Activated CD4-positive, alpha-beta memory T cell treated with anti-CD3 and anti-CD28 coated beads for 36 hours (primary cell): ENCODE measurements at places on chromosomes 7 and 10. TPM values are rescaled to one million over a fixed set of nuclear protein-coding genes. Genes with fewer than 3 reads are reported as not detected.

DNA sequence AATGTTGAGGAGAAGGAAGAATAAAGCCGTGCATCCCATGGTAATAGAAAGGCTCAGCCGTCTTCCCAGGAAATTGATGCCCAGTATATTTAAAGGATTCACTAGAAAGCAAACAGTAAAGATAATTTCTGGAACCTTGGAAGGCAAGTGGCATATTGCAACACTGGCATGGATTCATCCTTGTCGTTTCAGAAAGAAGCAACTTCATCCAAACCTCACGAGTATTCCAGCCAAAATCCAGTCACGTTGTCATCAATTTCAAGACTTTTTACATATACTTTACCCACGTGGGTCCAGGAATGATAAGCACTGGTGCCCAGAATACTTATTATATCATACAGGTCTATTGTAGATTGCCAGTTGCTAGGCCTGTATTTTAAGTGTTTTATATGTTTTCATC, 73.8 kb downstream of the SVOPL start:
- no peaks in the 10 kb centered on the region for H3K27me3 ChIP-seq
- H3K27ac ChIP-seq = no peak overlapping the region
- peaks cover 24% of the 10 kb centered on the region for H3K4me1 ChIP-seq
- H3K36me3 ChIP-seq = no peaks in the 10 kb centered on the region

- DNase-seq = no peak
- no peak overlapping the region for H3K27ac ChIP-seq
- no peaks in the 10 kb centered on the region for H3K4me1 ChIP-seq
- H3K4me3 ChIP-seq = no peak overlapping the region
Observed at GRCh38 chr7:38394660-38395059, 121.2 kb upstream of the TARP start.

DNA sequence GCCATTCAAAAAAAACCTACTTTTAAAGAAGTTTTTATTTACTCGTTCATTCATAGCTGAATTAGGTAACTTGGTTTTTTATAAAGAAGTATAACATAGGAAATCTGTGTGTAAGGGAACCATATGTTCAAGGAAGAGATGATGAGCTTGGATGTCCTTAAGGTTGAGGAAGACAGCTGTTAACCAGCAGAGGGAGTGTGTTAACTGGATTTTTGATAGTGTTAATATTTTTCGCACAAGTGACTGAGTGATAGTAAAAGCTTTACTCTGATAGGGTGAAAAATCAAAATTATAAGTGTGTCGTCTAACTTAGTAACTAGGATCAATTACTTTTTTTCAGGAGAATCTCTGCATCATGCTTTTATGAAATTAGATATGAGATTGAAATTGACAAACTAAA, 134.7 kb downstream of the ARL5B start:
- H3K4me3 ChIP-seq = no peak overlapping the region
- no peaks in the 10 kb centered on the region for H3K36me3 ChIP-seq
- H3K4me1 ChIP-seq = no peaks in the 10 kb centered on the region
- no peak overlapping the region for H3K27ac ChIP-seq

The GATA3 gene
- 46.3 TPM for total RNA-seq

GRCh38 chr7:82264783-82265305, 178.7 kb downstream of the CACNA2D1 start:
- no peaks in the 10 kb centered on the region for H3K27me3 ChIP-seq
- no peaks in the 10 kb centered on the region for H3K36me3 ChIP-seq
- no peak for DNase-seq

The UCN3 gene
- total RNA-seq = not detected

- peaks cover 22% of the 10 kb centered on the region for H3K36me3 ChIP-seq
- peaks cover 73% of the 10 kb centered on the region for H3K4me1 ChIP-seq
- no peak for DNase-seq
- no peaks in the 10 kb centered on the region for H3K27me3 ChIP-seq
- H3K4me3 ChIP-seq = peak within 1 kb of the TSS; percentile 83
Observed at GRCh38 chr7:106865130-106866041, at the start of gene PIK3CG. PIK3CG (plus strand) TSS chr7:106865282; CDS start chr7:106867562, 2,280 bp downstream.

GRCh38 chr10:86249794-86250193, 116.8 kb downstream of the GRID1 start:
- H3K27me3 ChIP-seq = peaks cover 3% of the 10 kb centered on the region
- H3K36me3 ChIP-seq = no peaks in the 10 kb centered on the region
- no peak overlapping the region for H3K27ac ChIP-seq
- H3K4me1 ChIP-seq = no peaks in the 10 kb centered on the region
- no peak overlapping the region for H3K4me3 ChIP-seq

The DGKB gene
- total RNA-seq = not detected

DNA sequence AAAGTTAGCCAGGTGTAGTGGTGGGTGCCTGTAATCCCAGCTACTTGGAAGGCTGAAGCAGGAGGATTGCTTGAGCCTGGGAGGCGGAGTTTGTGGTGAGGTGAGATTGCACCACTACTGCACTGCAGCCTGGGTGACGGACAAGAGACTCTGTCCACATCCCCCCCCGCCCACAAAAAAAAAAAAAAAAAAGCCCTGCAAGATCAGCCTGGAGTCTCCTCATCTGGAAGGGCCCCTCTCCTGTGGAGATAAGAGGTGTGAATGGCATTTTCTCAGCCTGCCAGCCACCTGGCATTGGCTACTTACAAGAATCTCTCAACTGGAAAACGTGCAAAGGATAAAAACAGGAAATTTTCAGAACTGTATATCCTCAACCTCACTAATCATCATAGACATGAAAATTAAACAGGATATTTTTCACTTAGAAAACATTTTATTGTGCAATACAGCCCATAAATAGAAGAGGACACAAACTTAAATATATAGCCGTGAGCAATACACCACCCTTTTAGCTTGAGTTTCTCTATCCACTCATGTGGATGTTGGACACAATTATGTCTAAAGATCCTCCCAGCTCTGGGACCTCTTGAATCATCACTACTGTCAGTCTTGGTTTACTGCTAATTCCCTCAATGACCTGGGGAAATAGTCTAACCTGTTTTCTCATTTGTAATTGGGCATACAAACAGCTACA, 11.3 kb upstream of the TSPAN15 start:
- H3K4me1 ChIP-seq = no peaks in the 10 kb centered on the region
- H3K36me3 ChIP-seq = no peaks in the 10 kb centered on the region
- DNase-seq = no peak
- H3K27ac ChIP-seq = no peak overlapping the region
- peaks cover 4% of the 10 kb centered on the region for H3K27me3 ChIP-seq

The SRRM3 gene
- total RNA-seq = not detected
